GM12878 (cell line): ENCODE measurements at places on chromosomes 7 and 10. TPM values are rescaled to one million over a fixed set of nuclear protein-coding genes. Genes with fewer than 3 reads are reported as not detected.

DNA sequence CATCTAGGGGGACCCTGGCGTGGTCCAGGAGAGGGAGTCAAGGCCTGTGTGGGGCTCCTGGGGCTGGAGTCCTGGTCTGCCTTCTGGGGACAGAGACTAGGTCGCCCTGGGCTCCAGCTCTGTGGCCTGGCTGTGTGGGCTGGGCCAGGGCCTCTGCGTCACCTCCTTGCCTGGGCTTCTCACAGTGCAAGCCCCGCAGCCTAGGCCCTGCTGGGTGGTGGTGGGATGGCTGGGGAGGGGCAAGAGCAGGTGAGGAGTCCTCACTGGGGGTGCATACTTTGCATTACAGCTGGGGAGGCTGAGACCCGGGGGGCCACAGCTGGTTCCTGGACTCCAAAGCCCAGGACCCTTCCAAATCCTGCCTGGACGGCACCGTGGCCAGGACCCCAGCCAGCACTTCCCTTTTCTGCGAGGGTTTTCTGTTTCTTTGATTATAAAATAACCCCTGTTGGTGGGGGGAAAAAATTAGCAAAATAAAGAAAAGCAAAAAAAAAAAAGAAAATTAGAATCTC is 23.5 kb downstream of the PWWP2B start:
- no peaks in the 10 kb centered on the region for H3K27me3 ChIP-seq
- no peak overlapping the region for H3K4me3 ChIP-seq
- peaks cover 26% of the 10 kb centered on the region for H3K4me1 ChIP-seq
- no peak overlapping the region for H3K27ac ChIP-seq

- H3K36me3 ChIP-seq = no peaks in the 10 kb centered on the region
- DNase-seq = no peak
- H3K27ac ChIP-seq = no peak overlapping the region
- no peaks in the 10 kb centered on the region for H3K4me1 ChIP-seq
Observed at GRCh38 chr7:47803846-47804245, 144.4 kb downstream of the PKD1L1 start.

The TMEM196 gene
- not detected in 2 replicates for total RNA-seq

GRCh38 chr10:44354771-44355170 is 30.1 kb downstream of the CXCL12 start:
- H3K4me3 ChIP-seq = no peak overlapping the region
- H3K36me3 ChIP-seq = no peaks in the 10 kb centered on the region
- H3K4me1 ChIP-seq = no peaks in the 10 kb centered on the region
- DNase-seq = no peak
- 0 out of 2 replicates have a peak, but pooled peaks cover 2% of the 10 kb centered on the region for H3K27me3 ChIP-seq
- H3K27ac ChIP-seq = no peak overlapping the region

DNA sequence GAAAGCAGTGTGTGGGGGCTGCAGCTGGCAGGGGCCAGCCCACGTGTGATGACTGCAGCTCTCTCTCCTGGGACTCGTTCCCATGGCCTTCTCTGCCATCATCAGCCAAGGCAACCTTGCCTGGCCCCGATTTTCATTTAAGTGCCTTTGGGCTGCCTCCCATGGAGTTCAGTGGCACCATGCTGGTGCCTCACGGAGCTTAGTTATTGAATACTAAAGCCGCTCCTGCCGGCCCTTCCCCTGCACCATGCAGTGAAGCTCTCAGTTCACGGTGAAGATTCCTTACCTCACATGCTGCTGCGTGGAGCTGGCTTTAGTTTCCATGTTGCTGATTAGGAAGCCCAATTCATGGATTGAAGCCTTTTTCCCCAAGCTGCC is 141.5 kb upstream of the EEPD1 start:
- H3K4me3 ChIP-seq = no peak overlapping the region
- H3K27ac ChIP-seq = no peak overlapping the region
- H3K36me3 ChIP-seq = no peaks in the 10 kb centered on the region
- no peaks in the 10 kb centered on the region for H3K4me1 ChIP-seq
- no peaks in the 10 kb centered on the region; the same call in none of the 2 replicates for H3K27me3 ChIP-seq

DNA sequence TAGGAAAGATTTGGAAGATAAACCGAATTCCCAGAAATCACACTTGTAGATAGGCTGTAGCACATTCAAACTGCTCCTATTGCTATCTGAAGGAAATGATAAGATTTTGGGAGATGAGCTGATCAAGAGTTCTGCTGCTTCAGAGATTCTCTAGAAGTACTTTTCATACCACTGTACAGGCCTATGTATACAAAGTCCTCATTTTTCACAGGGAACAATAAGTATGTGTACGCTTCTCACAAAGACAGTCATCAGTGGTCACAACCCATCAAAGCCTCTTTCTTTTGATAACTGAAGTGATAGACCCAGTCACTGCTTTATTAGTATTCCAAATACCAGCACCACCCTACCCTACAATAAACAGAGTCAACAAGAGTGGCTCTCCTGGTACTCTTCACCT is 15.6 kb upstream of the SEPTIN7 start:
- H3K4me3 ChIP-seq = no peak overlapping the region
- no peaks in the 10 kb centered on the region for H3K36me3 ChIP-seq
- no peak overlapping the region for H3K27ac ChIP-seq
- DNase-seq = no peak

GRCh38 chr10:90389876-90390275 is 468.0 kb downstream of the HTR7 start:
- no peaks in the 10 kb centered on the region for H3K27me3 ChIP-seq
- no peaks in the 10 kb centered on the region for H3K36me3 ChIP-seq
- H3K4me1 ChIP-seq = no peaks in the 10 kb centered on the region
- H3K4me3 ChIP-seq = no peak overlapping the region
